ENCODE measurements at places on chromosomes 13 and 19.

- peak; percentile 85 for DNase-seq
Measured at GRCh38 chr19:49442771-49443365, 1.5 kb upstream of the SLC17A7 start.

- DNase-seq: no peak
Measured at GRCh38 chr19:15014579-15014978, 34.7 kb upstream of the CASP14 start.

DNA sequence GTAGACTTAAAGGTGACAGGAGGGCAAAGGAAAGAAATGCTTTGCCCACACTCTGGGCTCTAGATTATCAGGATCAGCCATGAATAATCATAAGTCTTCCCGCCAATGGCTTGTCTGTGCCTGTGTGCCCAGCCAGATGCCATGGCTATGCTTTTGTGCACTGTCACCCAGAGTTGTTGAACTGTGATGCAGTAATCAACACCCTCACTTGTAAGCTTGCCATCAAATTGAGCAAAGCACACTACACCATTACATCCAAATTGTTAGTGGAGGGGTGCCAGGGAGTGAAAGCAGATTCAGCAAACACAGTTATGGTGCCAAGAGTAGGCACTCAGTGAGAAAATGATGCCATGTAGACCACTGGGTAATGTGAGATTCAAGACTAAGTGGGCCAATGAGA is 845.3 kb upstream of the MIR17HG start:
- DNase-seq: no peak

DNA sequence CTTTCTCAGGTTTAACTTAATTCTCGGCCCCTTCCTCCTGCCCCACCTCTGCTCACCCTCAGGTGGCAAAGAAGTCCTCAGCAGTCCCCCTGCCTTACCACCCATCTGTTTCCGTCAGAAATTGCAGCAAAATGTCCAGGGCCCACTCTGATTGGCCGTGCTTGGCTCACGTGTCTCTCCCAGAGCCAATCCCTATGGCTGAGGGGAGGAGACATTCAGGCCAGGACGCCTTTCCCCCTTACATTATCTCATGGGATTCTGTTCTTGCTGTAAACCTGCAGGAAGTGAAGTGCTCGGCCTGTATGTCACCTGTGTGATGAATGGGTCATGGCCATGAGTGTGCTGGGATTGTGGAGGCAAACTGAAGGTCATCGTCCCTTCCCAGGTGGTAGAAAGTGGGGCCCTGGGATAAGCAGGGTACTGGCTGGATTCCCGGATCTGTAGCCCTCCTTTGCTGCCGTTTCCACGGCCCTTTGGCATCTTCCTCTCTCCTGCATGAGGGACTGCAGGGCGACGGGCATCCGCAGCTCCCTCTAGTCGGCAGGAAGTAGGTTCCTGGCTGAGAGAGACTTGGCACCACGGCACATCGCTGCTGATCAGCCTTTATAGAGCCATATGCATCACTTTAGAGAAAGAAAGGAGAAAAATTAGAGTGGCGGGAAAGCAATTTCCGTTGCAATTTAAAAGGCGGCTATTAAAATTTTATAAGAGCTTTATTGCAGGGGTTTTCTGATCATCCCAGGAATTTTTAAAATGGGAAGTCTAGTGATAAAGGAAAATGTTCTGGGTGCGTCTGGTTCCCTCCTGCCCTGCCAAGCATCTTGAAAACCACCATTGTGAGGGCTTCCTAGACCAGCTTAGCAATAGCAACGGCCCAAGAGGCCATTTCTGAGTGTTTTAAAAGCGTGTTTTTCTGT is 118.2 kb downstream of the SIPA1L3 start:
- DNase-seq: no peak

DNA sequence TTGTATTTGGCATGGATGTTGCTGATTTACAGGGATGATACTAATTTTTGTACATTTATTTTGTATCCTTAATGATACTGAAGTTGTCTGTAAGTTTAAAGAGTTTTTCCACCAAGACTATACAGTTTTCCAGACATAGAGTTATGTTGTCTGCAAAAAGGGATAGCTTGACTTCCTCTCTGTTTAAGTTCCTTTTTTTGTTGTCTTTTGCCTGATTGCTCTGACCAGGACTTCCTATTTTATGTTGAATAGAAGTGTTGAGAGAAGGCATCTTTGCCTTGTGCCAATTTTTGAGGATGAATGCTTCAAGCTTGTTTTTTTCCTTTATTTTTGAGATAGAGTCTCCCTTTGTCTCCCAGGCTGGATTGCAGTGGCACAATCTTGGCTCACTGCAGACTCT is 36.8 kb upstream of the ZNF681 start:
- DNase-seq: no peak

DNA sequence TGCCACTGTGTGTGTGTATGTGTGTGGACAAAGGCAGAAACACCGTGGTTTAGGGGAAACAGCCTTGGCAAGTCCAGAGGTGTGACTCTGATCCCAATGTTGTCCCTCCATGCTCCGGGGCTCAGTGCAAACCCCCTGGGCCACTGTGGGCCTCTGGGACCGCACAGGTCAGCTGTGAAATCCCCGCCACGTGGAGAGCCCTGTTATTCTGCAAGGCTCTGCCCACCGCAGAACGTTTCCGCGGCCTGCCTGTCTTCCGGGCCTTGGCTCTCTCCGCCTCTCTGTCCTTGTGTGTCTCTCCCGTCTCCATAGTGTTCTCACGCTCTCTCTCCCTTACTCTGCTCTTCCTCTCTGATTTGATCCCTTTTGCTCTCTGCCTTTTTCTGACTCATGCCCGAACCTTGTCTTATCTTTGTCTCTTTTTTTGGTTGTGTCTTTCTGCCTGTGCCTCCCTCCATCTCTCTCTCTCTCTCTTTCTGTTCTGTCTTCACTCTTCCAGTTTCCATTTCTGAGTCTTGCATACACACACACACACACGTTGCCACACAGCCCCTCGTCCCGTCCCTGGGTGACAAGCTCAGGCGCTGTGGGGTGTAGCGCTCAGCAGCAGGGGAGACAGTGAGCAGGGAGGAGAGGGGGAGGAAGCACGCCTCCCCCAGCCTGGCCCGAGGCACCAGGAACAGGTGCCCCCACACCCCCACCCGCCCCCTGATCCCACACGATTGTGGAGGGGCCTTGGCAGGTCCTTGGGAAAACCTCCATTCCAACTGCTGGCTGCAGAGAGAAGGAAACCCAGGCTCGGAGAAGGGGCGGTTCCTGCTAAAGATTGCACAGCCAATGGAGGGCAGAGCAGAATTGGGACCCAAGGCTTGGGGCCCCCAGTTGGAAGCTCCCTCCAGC is 3.0 kb downstream of the TTYH1 start:
- no peak for DNase-seq

All from skin of body (tissue), 3 donors.